ENCODE measurements at places on chromosomes 2 and 18.

- no peak for DNase-seq
Observed at GRCh38 chr2:231671270-231672050, 36.9 kb upstream of the PTMA start.

DNA sequence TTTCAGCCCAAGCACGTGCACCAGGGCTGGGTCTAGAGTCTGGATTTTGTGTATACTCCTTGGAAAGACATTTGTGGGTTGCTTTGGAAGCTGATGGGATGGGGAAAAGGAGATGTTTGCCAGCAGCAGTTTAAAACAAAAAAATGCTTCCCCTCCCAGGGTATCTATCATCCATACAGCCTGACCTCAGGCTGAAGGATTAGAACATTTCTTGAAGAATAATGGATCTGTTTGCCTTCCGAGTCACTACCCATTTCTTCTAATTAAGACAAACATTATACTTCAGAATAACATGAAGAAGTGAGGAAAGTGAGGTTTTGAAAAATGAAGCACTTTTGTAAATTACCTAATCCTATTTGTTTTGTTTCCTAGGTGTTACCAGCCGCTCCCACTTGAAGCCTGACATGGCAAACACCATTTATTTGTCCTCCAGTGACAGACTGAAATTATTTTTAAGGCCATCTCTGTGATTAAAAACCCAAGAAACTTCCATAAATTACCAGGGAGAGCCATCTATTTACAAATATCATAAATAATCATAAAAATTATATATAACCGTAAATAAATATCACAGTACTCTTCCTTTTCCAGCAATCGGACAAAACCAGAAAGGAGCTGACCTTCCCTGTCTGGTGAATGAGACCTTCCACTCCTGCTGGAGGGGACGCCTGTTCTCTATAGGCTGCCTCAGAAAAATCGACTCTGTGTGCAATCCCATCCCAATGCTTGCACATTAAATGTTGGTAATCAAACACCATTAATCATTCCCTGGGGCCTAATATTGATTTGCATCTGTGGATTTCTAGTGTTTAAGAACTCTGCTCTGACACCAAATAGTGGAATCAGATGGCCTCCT, 106.8 kb downstream of the C1D start:
- DNase-seq: no peak

- no peak for DNase-seq
Observed at GRCh38 chr18:49178321-49178720, 227.6 kb upstream of the SMAD7 start.

- DNase-seq: no peak
Observed at GRCh38 chr2:36002941-36003340, 352.6 kb upstream of the CRIM1 start.

DNA sequence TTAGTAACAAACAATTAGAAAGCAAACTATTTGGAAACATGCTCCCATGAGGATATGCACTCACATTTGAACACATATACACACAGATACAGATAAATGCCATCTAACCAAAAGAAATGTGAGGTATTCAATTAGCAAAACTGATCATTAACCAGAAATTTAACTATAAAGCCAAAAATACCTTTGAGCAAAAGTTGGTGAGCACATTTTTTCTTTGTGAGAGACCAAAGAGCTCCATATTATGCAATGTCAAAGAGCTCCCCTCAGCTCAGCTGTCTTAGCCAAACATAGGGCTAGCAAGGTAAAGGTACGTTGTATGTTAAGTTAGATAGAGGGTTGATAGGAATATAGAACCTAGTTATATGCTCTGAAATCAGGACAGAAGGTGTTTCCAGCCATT, 43.8 kb downstream of the CYBRD1 start:
- DNase-seq: no peak

DNA sequence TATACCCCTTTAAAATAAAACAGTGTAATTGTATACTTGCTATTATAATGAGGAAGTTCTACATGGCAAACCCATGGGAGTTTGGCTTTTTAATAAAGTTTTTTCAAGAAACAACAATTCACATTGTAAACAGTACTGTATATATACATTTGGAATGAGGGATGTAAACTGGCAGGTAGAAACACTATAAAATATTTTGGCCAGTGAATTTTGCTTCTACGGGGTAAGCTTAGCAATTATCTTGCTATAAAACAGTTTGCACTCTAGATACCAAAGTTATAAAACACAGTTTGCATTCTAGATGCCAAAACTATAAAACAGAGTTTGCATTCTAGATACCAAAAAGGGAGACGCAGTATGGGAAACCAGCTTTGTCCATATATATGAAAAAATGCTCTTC, 16.6 kb downstream of the THUMPD2 start:
- no peak for DNase-seq

DNA sequence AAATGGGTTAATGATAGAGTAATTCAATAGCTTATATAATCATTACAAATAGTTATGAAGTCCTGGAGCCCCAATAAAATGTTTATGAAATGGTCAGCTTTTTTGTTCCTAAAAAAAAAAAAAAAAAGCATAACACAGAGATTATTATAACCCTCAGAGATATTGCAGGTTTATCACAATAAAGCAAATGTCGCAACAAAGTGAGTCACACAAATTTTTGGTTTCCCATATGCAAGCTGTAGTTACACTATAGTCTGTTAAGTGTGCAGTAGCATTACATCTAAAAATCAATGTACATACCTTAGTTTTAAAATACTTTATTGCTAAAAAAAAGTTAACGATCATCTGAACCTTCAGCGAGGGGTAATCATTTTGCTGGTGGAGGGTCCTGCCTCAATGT, 20.0 kb downstream of the WDFY1 start:
- DNase-seq: no peak

DNA sequence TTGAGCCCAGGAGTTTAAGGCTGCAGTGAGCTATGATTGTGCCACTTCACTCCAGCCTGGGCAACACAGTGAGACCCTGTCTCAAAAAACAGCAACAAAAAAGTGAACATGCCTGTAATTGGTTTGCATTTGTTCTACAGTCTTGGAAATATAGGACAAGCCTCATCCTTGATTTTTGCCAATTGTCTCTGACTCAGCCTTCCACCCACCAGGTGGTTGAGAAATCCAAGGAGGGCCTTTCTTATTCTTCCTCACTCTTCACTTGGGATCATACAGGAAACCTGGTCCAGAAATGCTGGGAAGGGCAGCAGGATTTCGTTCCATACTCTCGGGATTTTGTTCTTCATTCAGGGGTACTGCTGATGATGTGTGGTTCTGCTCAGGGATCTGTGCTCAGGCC, 94.6 kb downstream of the CDC42EP3 start:
- no peak for DNase-seq

- no peak for DNase-seq
Observed at GRCh38 chr2:71930049-71930681, 217.5 kb downstream of the CYP26B1 start.

GRCh38 chr2:174628528-174629169, 31.0 kb upstream of the WIPF1 start:
- DNase-seq: no peak

GRCh38 chr2:151771599-151772358, 37.5 kb upstream of the NEB start:
- DNase-seq: no peak

DNA sequence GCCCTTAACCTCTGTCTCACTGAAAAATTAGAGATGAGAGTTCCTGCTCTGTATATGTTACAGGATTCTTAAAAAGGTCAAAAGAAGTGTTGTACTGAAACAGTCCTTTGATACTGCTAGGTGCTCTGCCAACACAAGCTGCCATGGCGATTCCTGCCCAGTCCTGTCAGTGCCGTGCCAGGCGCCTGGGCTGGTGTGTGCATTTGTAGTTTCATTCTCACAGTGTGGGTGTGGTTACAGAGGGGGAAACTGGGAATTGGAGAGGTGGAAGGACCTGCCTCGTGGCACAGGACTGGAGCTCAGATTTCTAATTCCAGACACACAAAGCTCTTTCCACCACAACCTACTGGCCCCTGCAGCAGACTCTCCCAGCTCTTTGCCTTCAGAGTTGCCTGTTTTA, 122.3 kb upstream of the RAB6C start:
- DNase-seq: no peak

- no peak for DNase-seq
Observed at GRCh38 chr2:128196026-128196425, 105.0 kb downstream of the UGGT1 start.

DNA sequence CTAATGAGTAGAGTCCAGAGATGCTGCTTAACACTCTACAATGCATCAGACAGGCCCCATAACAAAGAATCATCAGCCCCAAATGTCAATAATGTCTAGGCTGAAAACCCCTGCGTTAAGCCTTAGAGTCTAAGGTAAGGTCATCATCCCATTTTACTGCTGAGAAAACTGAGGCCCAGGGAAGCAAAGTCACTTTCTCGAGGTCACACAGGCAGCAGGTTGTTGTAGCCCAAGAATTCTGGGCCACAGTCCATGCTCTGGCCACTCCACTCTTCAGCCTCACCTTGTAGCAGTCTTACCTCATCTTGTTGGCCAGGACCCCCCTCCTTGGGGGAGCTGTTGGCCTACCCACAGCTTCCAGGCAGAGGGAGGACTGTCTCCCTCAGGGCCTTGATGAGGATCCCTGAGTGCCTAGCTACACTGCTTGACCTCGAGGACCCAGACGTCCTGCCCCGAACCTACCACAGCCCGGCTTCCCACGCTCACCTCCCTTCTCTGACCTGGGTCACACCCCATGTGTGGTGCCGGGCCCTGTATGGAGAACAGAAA, 54.4 kb downstream of the SMAD7 start:
- no peak for DNase-seq

- DNase-seq: no peak
Observed at GRCh38 chr2:214519258-214519818, 108.5 kb downstream of the VWC2L start.

DNA sequence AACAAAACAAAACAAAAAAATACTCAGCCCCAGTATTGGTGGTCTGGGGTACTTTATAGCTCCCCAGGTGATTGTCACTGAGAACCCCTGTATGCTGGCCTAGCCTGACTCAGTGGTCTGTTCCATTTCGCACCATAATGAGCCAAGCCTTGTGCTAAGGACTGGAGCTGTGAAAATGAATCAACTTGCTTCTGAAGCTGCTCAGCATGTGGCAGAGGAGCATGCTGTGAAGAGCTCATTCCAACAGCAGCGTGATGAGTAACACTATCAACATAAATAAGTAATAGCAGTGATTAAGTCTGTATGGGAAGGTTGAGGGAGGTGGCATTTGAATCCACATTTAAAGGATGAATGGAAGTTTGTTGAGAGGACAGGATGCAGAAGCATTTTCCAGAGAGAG, 67.2 kb upstream of the ATL2 start:
- DNase-seq: no peak

- no peak for DNase-seq
Observed at GRCh38 chr2:50143822-50144575, 887.9 kb downstream of the NRXN1 start.

DNA sequence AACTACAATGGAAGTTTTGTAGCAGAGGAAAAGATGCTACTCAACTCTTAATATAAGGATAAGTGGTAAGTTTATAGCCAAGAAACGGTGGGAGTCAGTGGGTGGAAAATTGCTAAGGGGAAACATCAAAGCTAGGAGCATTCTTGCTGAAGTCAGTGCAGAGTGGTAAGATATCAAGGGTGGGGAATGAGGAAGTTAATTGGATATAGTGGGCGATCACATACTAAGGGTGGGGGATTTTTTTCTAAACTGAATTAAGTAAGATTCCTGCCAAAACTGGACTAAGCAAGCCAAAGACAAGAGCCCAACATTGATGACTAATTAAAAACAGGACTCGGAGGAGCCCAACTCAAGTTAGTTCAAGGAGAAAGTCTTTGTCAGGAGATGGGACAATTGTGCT, 525.4 kb downstream of the CCDC85A start:
- DNase-seq: no peak

DNA sequence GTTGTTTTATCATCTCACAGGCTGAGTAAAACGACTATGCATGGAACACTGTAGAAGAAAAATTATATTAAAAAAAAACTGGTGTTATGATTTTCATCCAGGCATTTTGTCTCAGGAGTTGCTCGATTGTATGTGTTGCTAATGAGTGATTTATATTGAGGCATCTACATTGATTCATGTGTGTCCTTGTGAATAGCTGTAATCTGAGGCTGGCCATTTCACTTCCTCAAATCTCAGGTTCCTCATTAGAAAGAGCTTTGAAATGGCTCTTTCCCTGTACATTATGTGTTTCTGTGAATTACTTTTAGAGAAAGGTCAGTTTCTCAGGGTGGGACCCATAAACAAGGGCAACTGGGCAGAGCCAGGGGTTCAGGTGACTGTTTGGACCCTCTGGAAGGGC, 2.3 kb downstream of the IL18R1 start:
- no peak for DNase-seq

- DNase-seq: no peak
Observed at GRCh38 chr18:77039196-77040130, 93.1 kb downstream of the MBP start.
